HAP-1 (cell line): ENCODE measurements at places on chromosomes 3 and 15.

GRCh38 chr3:119149484-119149883, 3.5 kb downstream of the TEX55 start:
- no peak for DNase-seq

GRCh38 chr3:112572701-112573100, 10.9 kb downstream of the SLC35A5 start:
- no peak for DNase-seq

GRCh38 chr3:159158213-159158612, 356.4 kb downstream of the MFSD1 start:
- no peak for DNase-seq

- DNase-seq = no peak
Measured at GRCh38 chr3:48928679-48929078, 10.0 kb downstream of the ARIH2 start.

GRCh38 chr15:91849749-91850161, 3.8 kb upstream of the SLCO3A1 start:
- no peak for DNase-seq
